ENCODE measurements at places on chromosomes 5 and 9.
A peak's percentile ranks its signal among the peaks of the same experiment; 100 is the strongest.

DNA sequence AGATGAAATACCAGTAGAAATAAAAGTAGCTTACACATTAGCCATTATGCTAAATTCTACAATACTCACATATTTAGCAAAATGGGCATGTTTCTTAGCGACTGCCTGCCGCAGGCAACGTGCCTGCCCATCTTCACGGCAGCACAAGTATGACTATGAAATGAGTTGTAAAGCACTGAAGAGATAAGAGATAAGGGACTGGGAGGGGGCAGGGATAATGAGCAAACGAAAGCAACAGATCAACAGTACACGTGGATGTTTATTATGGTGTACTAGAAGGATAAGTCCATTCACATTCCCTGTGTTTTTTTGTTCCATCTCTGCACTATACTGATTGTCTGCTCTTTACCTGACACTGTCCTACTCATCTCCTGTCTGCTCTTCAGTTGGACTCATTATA lies 44.1 kb upstream of the KCNN2 start:
- DNase-seq: no peak

DNA sequence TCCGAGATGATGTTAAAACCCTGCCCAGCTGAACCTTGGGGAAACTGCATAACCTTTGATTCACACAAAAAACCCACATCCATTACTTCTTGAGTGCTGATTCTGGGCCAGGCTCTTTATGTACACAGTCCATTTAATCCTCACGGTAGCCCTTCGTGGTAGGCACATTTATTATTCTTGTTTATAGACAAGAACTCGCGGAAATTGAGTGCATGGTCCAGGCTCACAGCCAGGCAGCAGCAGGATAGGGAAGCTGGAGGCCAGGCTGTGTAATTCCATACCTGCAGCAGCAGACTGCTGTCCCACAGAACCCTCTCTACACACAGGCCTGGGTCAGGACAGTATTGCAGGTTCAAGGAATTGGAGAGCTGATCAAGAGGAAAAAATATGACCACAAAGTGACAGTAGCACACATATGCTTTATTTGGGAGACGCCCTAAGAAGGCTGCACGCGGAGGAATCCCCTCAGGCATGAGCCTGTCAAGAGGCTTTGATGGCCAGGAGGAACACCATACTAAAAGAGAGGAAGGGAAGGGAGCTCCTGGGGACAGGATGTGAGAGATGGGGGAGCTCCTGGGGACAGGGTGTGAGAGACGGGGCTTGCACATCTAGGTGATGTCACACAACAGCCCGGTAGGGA lies 28.4 kb upstream of the FAM120A start:
- DNase-seq: no peak

DNA sequence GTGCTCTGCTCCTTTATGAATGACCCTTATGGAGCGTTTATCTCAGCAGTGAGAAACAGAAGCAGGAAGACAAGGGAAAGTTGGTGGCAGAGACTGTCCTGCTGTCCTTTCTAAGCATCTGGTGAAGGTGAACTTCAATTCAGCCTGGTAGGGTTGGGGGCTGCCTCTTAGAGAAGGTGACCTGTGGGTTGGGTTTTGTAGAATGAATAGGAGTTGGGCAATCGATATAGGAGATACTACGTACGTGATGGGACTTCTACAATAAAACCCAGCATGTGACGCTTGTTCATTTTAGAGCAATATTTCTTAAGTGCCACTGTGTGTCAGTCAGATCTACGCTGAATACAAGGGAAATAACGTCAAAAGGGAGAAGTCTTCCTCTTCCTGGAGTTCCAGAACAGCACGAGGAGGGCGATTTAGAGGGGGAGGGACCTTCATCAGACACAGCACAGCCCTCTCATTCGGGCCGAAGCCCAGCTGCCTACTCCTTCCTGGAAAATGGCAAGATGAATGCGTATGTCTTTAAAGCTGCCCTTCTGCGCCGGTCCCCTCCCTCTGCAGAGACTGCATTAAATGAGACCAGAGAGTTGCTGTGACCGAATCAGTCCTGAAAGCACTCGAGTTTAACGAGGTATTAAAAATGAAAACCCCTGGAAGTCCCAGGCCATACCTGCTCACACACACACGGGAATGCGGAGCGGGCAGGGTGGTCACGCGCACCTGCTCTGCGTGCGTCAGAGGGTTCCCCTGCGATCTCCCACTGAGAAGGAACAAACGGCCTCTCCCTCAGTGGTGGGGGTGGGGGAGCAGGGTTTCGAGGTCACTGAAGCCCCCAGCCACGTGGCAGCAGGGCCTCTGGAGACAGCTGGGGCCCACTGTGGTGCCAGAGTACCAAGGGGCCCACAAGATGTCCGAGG lies 85.3 kb upstream of the SARDH start:
- DNase-seq: no peak

DNA sequence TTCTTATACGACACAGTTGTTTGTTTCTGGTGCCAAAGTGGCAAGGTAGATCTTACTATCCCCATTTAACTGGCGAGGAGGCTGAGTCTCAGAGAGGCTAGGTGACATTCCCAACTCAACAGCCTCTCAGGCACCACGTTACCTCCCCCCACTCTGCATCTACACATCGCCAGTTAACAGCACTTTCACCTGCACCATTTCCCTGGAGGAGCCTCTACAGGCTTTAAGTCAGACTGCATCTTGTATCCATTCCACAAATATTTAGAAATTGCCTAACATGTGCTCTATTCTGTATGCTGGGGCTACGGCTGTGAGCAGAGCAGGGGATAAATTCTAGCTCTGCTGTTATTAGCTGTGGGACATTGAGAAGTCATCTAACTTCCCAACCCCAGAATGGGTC lies 168.6 kb downstream of the INSYN2B start:
- DNase-seq: no peak

GRCh38 chr5:64918083-64918482 lies 149.4 kb downstream of the CWC27 start:
- no peak for DNase-seq

- DNase-seq: no peak
Measured at GRCh38 chr9:138112090-138112748, 234.6 kb downstream of the CACNA1B start.

- peak; percentile 12 for DNase-seq
Measured at GRCh38 chr5:149581192-149581861, at the start of gene ARHGEF37. Gene ARHGEF37 (plus strand): TSS chr5:149581498. CDS start chr5:149597770, 16,272 bp downstream.

DNA sequence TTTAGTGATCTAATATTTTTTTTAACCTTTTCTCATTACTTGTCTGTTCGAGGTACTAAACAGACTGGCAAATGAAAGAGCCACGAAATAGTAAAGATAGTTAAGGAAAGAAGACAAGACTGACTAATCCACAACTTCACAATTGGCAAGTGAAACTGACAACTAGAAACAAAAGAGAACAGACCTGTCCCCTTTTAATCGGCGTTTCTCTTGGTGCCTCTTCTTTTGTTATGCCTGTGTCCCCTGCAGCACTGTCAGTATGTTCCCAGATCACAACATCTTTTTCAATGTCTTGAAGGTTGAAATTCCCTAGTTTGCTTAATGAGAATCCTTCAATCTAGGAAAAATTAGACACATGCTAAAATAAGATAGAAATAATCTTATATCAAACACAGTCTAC lies 26.1 kb downstream of the TUT7 start:
- no peak for DNase-seq

GRCh38 chr9:69443178-69443577 lies 118.2 kb downstream of the ENTREP1 start:
- no peak for DNase-seq

DNA sequence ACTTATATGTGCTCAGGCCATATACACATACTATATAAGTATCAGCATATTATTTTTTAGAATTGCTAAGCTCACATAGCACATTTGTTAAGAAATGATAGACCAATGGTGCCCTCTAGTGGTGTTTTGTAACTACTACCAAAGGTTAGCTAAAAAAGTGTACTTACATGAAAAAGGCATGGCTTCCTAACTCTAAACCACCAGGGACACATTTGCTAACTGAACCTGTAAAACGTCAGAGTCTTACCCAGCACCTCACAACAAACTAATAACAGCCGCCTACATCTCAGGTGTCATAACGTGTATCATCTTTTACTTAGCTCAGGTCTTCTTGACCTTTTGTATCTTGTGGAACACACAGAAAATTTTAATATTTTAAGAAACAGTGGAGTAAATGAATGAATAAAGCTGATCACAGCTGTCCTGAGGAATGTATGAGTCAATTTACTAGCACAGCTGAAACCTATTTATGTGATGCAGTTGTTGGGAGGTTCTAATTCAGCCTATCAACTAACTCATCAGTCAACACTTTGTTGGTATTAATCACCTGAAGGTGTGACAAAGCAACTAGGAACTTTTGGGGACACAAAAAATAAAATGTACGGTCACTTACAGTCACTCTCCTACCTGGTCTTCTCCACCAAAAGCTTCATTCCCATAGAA lies 72.9 kb downstream of the BAAT start:
- no peak for DNase-seq

DNA sequence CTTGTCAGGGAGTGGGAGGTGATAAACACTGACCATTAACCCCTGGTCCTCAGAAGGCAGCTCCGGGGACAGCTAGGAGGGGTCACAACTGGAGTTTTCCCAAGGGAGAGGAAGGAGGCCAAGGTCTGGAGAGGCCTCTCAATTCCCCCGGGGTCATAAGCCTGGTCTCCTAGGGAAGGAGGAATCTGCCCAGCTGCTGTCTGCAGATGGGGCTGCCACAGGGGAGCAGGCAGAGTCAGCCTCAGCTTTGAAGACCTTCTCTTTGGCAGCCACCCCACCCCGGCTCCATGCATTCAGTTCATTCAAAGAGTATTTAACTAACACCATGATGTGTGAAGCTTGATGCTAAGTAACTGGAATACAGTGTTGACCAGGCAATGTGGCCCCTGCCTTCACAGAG lies 74.6 kb upstream of the HSPA9 start:
- no peak for DNase-seq

GRCh38 chr9:110183208-110184145 lies 24.5 kb downstream of the C9orf152 start:
- peak; percentile 14 for DNase-seq

GRCh38 chr9:132792547-132792946 lies 85.5 kb downstream of the AK8 start:
- no peak for DNase-seq

- DNase-seq: no peak
Measured at GRCh38 chr9:74173284-74173683, 323.9 kb upstream of the RORB start.

All from stimulated activated CD8-positive, alpha-beta memory T cell treated with anti-CD3 and anti-CD28 coated beads, Interleukin-2, amount 100 ng/mL, for 48 hours (primary cell).